ENCODE measurements at places on chromosomes 7 and 10.
A peak's percentile ranks its signal among the peaks of the same experiment; 100 is the strongest.

GRCh38 chr10:124647421-124648130 lies 96.6 kb downstream of the FAM53B start:
- DNase-seq: peak; percentile 79

GRCh38 chr10:22426653-22427052 lies 81.4 kb downstream of the SPAG6 start:
- DNase-seq: no peak

- no peak for DNase-seq
Measured at GRCh38 chr7:47414342-47415317, 167.3 kb downstream of the TNS3 start.

DNA sequence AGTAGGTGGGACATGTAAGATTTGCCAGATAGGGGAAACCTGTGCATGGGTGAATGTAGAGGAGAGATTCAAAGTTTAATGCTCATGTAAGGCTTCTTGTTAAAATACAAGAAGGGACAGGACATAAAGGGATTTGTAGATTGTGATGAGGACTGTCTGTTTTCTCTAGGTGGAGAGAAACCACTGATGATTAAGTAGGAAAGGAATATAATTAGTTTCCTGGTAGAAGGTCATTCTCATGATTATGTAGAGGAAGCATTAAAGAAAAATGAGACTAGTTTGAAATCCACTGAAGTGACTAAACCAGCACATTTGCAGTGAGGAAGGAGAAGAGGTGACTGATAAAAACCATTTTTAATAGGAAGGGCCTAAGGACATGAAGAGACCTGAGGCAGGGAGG lies 19.6 kb upstream of the MACC1 start:
- DNase-seq: no peak

GRCh38 chr10:34574353-34574934 lies 240.7 kb downstream of the PARD3 start:
- no peak for DNase-seq
